ENCODE measurements at places on chromosomes 16 and 17. TPM values are rescaled to one million over a fixed set of nuclear protein-coding genes. Genes with fewer than 3 reads are reported as not detected.

TM4SF5 gene
- total RNA-seq, result not detected

CSH1 gene
- total RNA-seq, result not detected

DNA sequence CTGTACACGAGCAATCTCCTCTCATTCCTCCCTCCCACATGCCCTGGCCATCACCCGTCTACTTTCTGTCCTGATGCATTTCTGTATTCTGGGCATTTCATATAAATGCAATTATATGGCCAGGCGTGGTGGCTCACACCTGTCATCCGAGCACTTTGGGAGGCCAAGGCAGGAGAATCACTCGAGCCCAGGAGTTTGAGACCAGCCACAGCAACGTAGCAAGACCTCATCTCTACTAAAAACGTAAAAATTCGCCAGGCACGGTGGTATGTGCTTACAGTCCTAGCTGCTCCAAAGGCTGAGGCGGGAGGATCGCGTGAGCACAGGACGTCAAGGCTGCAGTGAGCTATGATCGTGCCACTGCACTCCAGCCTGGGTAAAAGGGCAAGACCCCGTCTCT, 4.8 kb downstream of the MEAK7 start:
- H3K27ac ChIP-seq, result no peak overlapping the region
- peaks cover 4% of the 10 kb centered on the region for H3K4me1 ChIP-seq
- no peak for DNase-seq
- peaks cover 14% of the 10 kb centered on the region for H3K36me3 ChIP-seq
- no peak overlapping the region for H3K4me3 ChIP-seq

- no peaks in the 10 kb centered on the region for H3K4me1 ChIP-seq
- no peaks in the 10 kb centered on the region for H3K27me3 ChIP-seq
- H3K36me3 ChIP-seq, result no peaks in the 10 kb centered on the region
- no peak overlapping the region for H3K27ac ChIP-seq
Observed at GRCh38 chr16:1863681-1864460, 8.1 kb downstream of the MEIOB start.

ERBB2 gene
- total RNA-seq, result 119 TPM

ZNF469 gene
- total RNA-seq, result 2.2 TPM

NPIPB5 gene
- 338 TPM for total RNA-seq

- H3K36me3 ChIP-seq, result no peaks in the 10 kb centered on the region
- no peaks in the 10 kb centered on the region for H3K27me3 ChIP-seq
- peak; percentile 6 for DNase-seq
- no peak overlapping the region for H3K27ac ChIP-seq
- no peak overlapping the region for H3K4me3 ChIP-seq
- H3K4me1 ChIP-seq, result peaks cover 5% of the 10 kb centered on the region
Observed at GRCh38 chr17:47295037-47295873, 28.5 kb upstream of the EFCAB13 start.

- H3K36me3 ChIP-seq, result no peaks in the 10 kb centered on the region
- no peak for DNase-seq
- no peaks in the 10 kb centered on the region for H3K27me3 ChIP-seq
- no peaks in the 10 kb centered on the region for H3K4me1 ChIP-seq
- H3K4me3 ChIP-seq, result no peak overlapping the region
Observed at GRCh38 chr16:79247386-79247785, 353.2 kb downstream of the MAF start.

- H3K27me3 ChIP-seq, result no peaks in the 10 kb centered on the region
- DNase-seq, result peak; percentile 42
- peak overlapping the region; percentile 86 for H3K4me3 ChIP-seq
- H3K27ac ChIP-seq, result peak overlapping the region; percentile 76
Observed at GRCh38 chr16:4415538-4416199, 727 bp downstream of the CORO7 start.

KRTAP2-3 gene
- total RNA-seq, result not detected

DNA sequence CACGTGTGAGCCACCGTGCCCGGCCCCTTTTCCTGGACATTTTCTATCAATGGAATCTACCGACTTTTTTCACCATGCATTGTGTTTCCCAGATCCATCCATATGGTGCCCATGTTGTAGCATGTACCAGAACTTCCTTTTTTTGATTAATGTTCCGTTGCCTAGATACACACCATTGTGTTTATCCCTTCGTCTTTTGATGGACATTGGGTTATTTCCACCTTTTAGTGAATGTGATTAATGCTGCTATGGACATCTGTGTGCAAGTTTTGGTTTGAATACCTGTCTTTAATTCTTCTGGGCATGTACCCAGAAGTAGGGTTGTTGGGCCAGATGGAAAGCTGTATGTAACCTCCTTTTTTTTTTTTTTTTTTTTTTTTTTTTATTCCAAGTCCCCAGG, 79.8 kb downstream of the NT5M start:
- H3K27me3 ChIP-seq, result no peaks in the 10 kb centered on the region
- H3K36me3 ChIP-seq, result no peaks in the 10 kb centered on the region
- no peak overlapping the region for H3K27ac ChIP-seq
- no peak for DNase-seq

- no peaks in the 10 kb centered on the region for H3K36me3 ChIP-seq
- H3K27ac ChIP-seq, result no peak overlapping the region
- peaks cover 9% of the 10 kb centered on the region for H3K4me1 ChIP-seq
Observed at GRCh38 chr17:73189417-73190099, 3.3 kb upstream of the COG1 start.

DNA sequence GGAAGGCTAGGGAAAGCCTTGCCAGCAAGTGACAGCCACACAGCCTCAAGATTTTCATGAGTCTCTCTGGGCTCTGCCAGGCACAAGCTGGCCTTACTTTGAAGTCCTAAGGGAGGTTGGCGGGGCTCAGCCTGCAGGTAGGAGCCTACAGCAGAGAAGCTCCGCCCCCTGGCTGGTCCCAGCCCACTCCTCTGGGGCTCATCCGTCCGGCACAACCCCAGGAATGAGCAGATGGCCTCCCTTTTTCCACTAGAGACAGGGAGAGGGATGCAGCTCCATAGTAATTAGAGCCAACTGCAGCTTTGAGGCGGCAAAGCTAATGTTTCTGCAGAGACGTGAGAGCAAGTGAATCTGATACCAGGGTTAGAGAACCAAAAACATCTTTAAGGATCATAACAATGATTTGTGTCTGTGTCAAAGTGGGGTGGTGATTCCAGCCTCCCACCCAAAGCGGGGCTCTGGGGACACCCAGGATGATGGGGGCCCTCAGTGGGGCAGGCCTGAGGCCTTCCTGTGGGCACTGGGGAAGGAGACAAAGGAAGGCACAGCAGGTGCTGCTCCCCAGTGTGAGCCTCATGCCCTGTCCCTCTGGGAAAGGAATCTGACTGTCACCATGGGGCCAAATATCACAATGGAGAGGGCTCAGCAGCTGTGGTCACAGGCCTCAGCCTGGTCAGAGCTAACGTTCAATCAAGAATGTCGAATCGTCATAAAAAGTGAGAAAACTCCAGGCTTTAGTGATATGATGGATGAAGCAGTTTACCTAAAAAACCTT, 61.5 kb downstream of the RBFOX3 start:
- H3K27me3 ChIP-seq, result peaks cover 11% of the 10 kb centered on the region
- DNase-seq, result no peak
- H3K36me3 ChIP-seq, result no peaks in the 10 kb centered on the region
- H3K4me3 ChIP-seq, result no peak overlapping the region

GRCh38 chr16:27234171-27234570, 30.8 kb downstream of the KDM8 start:
- no peak overlapping the region for H3K4me3 ChIP-seq
- no peaks in the 10 kb centered on the region for H3K27me3 ChIP-seq
- no peak overlapping the region for H3K27ac ChIP-seq
- H3K36me3 ChIP-seq, result no peaks in the 10 kb centered on the region

DNA sequence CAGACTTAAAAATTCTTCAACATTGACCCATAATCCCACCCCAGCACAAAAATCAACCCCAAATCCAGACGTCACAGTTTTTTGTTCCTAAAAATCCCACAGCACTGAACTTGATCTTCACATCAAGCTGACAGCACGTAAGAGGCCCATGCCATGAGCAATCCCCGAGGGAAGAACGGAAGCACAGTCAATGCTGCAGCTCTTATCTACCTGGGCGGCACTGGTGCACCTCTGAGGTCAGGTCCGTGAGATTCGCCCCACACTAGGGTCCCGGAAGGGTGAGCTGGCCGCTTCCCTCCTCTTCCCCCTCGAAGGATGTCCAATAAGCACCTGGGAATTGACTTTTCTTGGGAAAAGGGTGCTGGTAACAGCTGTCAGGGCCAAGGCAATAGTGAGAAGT, 11.3 kb upstream of the ITGAE start:
- H3K27ac ChIP-seq, result no peak overlapping the region
- no peaks in the 10 kb centered on the region for H3K27me3 ChIP-seq
- no peaks in the 10 kb centered on the region for H3K4me1 ChIP-seq
- H3K36me3 ChIP-seq, result peaks cover 52% of the 10 kb centered on the region

DNA sequence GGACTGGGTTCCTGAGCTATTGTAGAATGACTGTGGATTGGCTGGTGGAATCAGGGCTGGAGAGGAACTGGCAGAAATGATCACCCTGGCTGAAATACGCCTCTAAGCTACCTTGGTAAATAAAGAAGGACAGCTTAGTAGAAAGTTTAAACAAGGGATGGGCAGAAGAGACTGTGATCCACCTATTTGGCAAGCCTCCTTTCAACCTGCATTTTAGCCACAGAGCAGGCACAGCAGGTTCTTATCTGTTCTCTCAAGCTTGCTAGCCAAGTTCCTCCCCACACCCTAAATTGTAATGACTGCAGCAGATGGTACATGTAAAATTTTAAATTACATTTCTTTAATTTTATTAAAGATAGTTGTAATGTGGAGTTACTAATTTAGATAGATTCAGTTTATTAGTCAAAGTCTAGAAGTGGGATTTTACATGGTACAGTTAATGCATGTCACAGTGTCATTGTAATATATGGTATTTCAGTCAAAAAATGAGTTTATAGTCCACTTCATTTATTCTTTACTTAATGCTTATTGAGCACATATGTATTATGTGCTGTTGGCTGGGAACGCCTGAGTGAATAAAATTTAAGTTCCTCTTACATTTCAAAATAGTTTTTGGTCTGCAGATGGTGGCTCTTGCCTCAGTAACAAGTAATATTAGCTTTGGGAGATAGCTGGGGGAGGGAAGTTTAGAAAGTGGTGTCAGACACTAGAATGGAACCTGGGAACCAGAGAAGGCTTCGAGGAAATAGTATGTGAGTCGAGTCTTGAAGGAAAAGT, 11.2 kb downstream of the EPN2 start:
- H3K36me3 ChIP-seq, result no peaks in the 10 kb centered on the region
- peaks cover 22% of the 10 kb centered on the region for H3K4me1 ChIP-seq
- DNase-seq, result no peak
- no peaks in the 10 kb centered on the region for H3K27me3 ChIP-seq

GRCh38 chr16:8966817-8967131, 3.1 kb upstream of the USP7 start:
- peaks cover under 1% of the 10 kb centered on the region for H3K4me1 ChIP-seq
- H3K27ac ChIP-seq, result no peak overlapping the region
- no peaks in the 10 kb centered on the region for H3K27me3 ChIP-seq
- no peak for DNase-seq
- H3K4me3 ChIP-seq, result no peak overlapping the region

RDM1 gene
- total RNA-seq, result not detected

All from lung (tissue), 17 donors.